Stimulated activated CD4-positive, alpha-beta T cell treated with anti-CD3 and anti-CD28 coated beads, Interleukin-12 subunit alpha, Interleukin-12 subunit beta, amount 100 ng/mL, for 24 hours (primary cell): ENCODE measurements at places on chromosomes 12 and 14.

DNA sequence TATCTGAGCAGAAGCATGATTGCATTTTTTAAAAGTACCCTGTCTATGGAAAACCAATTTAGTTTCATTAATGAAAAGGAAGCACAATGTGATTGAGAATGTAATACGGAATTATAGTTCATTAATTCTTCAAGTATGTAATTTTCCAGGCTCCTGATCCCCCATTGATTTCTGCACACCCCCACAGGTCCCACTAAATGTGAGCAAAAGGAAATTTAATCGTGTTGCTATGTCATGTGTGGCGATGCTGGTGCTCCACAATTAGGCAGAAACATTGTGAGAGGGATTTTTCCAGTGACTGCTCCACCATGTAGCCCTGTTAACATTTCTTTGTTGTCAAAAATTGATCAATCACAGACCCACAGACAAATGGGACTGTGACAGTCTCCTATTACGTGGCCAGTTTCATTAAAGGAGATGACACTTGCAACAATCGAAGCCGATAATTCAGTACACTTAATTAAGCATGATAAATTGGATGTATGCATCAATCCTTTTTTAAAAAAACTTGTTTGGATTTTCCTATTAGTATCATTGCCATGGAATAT, 306.0 kb downstream of the NELL2 start:
- DNase-seq, result no peak

DNA sequence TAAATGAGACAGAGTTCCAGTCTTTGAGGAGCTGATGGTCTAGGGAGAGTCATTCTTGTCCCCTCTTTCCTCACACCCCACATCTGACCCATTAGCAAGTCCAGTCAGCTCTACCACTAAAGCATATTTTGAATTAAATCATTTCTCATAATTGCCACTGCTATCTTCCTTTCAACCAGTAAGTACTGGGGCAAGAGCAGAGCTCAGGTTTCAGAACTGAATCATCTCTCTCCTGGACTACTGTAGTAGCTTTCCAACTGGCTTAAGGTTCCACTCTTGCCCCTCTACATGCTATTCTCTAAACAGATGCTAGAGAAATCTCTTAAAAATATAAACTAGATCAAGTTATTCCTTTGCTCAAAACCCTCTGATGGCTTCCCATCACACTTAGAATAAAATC, 218.3 kb downstream of the TTC6 start:
- no peak for DNase-seq

DNA sequence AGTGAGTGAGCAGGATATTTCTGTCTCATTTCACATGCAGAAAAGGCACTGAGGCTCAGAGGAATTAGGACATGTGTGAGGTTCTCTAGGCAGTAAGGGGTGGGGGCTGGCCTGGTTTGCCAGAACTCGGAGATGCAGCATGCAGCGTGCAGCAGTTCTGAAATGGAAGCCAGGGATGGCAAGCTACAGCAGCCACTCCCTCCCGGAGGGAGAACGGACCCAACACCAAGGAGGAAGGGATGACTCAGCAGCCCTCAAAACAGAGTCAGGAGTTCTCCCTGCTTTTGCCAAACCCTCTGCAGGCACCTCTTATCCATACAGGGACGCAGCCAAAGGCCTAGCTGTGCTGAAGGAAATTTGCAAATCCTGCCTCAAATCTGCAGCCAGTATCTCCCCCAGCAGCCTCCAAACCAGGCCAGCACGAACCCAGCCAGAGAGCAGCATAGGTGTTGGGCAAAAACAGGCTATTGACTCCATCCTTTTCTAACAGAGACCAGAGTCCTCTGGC, 10.3 kb upstream of the SERPINA3 start:
- DNase-seq, result no peak

DNA sequence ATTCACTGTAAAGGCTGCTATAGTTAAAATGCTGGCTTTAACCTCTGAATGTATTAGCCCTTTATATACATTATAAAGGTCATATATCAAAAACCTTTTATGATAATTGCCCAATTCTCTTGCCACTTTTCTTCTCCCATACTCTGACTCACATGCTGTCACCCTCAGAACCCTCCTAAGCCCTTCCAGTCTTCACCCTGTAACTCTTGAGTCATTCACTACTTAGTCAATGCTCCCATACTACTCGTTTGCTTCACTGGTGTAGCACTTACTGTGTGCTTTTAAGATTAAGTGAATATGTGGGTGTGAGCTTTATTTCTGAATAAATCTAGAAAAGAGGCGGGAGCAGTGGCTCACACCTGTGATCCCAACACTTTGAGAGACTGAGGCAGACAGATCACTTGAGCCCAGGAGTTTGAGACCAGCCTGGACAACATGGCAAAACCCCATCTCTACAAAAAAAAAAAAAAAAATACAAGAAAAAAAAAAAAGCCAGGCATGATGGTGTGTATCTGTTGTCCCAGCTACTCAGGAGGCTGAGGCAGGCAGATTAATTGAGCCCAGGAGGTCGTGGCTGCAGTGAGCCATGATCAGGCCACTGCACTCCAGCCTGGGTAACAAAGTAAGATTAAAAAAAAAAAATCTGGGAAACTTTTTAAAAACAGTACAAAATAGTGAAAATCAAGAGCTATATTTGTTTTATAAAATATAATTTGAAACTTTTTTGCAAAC, 37.6 kb downstream of the SPATA7 start:
- DNase-seq, result no peak

- DNase-seq, result no peak
Observed at GRCh38 chr14:51545396-51545795, 106.3 kb upstream of the FRMD6 start.

DNA sequence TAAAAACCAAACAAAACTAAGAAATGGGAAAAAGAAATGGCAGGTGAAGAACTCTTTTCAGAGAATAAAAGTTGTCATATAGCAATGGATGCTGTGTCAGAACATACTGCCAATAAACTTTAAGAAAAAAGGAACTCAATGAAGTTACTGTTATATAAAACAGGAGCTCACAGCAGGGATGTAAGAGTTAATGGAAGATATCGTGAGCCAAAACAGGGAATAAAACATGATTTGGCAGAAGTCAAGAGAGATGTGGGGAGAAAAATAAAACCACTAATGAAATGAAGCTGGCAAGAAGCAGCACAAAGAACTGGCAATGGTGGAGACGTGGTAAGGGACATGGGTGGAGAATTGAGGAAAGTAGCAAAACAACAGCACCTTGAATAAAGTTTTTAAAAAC, 61.0 kb downstream of the TAOK3 start:
- DNase-seq, result no peak

- no peak for DNase-seq
Observed at GRCh38 chr14:105213361-105213760, 32.2 kb upstream of the NUDT14 start.

DNA sequence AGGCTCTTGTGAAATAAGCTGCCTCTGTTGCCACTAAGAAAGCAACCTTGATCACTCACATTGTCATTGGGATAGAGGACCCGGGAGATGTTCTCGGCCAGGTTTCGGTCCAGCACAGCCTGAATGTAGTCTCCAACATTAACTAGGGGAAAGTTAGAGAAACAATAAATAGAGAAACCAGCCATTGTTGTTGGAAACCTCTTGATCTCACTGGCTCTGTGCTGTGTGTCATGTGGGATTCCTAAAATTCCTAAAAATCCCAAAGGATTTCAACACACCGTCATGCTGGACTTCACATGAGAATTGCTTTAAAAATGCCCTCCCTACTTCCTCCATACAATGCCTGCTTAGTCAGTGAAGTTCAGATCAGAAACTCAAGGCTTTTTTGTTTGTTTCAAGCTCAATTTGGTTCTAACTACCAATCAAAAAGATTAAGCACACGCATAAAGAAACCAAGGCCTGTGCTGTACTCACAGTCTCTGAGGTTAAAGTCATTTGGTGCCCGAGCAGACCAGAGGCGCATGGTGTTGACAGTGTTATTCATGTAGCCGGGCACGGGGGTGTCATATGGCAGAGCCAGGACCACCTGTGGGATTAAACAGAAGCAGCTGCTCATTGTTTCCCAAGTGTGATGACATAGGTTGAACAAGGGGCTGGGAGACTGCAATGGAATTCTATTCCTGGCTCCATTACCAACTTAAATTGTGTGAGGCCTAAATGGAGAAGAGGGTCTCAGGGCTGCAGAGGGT, 23.6 kb downstream of the PYGL start:
- DNase-seq, result no peak

GRCh38 chr12:69437073-69437472, 33.1 kb upstream of the FRS2 start:
- DNase-seq, result no peak

DNA sequence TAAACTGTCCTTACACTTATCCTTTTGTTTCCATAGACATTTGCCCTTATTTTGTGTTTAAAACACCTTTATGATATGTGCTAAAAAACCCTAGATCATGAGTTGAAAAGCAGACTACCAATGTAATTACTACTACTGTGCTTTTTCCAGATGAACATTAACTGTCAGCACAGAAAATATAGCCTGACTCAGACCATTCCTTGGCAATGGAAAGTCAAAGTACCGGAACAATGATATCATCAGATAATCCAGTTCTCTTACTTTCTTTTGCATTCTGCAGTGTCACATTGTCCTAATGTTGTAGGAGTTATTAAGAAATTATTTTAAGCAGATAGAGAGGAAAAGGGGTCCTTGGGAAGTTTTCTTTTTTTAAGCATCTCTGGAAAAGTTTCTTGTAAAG, 1189.0 kb upstream of the FLRT2 start:
- no peak for DNase-seq
